ENCODE measurements at places on chromosomes 4 and X.

DNA sequence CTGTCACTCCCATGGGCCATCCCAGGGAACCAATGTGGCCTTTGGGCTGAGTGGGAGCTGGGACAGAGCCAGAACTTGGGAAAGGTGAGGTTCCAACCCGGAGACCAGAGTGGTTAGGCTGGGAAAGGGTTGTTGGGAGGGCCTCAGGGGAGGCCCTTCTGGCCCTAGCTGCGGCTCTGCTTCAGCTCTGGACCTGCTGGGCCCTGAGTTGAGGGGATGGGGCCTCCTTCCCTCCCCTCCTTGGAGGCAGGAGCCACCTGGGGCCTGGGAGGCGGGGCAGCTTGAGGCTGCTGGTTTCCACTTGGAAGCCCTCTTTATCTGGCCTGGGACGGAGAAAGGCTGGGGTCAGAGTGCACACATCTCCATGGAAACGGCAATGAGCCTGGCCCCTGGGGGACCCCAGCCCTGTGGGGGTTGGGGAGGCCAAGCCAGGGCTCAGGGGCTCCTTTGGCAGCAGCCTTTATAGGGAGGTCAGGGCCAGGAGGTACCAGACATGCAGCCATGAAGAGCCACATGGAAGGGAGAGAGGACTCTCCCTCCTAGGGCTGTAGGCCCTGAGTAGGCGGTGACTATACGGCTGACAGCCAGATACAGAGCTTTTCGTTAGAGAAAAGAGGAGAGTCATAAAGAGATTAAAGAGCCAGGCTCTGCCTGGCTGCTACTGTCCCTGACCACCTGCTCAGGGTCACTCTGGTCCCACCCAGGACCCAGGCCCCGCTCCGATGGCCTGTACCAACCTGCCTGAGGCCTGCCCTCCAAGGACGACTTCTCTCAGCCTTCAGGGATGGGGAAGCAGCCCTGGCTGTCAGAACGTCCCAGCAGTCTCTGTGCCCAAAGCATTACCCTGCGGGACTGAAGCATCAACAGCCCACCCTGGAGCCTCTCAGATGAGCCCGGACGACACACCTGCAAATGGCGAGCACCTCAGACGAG lies 6.9 kb upstream of the NSD2 start:
- DNase-seq: no peak

GRCh38 chr4:183409934-183410333 lies 34.5 kb upstream of the CDKN2AIP start:
- no peak for DNase-seq

DNA sequence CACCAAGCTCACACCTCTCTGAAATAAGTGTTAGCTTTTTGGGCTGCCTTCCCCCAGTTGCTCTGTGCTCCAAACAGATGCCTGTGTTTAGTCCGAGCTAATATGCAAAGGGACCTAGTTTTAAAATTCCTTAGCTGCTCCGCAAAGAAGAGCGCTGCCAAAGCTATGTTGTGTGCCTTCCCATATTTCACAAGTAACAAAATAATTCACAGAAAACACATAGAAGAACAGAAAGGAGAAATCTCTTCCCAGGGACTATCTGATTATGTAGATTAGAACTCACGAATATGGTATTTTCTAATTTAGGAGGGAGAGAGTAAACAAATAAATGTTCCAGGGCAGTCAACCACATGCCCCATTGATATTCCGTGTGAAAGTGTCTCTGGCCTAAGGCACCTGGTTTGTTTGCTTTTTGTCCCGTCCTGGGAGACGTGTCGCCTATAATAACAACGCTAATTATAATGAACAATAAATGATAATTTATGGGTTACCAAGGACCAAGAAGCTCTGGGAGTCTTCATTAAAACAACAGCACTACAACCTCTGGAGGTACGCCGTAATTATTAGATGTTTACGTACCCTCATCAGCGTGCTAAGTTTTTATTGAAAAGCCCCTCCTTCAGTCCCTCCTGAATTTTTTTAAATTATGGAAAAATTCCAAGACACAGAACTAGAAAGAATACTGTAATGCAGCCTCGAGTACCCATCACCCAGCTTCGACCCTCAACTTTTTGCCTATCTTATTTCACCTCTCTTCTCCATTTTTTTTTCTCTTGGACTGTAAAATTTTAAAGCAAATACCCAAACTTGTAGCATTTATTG lies 1.2 kb upstream of the CCNG2 start:
- DNase-seq: no peak

- DNase-seq: no peak
Observed at GRCh38 chrX:150219374-150220185, 143.5 kb upstream of the MAMLD1 start.

DNA sequence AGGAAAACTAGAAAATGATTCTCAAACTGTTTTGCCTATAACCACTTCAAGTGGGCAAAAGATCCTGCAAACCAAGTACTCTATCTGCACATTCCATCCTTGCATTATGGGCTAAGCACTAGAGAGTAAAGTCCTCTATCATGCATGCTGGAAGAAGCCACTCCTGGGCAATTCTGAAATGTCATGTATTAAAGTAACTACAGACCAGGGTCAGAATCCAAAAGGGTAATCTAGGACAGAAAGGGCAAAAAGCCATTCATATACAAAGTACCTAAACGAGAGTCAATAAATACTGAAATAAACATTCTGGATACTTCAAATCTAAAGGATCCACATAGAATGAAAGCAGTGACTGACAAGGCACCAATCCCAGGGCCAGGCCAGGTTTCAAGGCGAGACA lies 1.0 kb downstream of the SNX12 start:
- DNase-seq: no peak

DNA sequence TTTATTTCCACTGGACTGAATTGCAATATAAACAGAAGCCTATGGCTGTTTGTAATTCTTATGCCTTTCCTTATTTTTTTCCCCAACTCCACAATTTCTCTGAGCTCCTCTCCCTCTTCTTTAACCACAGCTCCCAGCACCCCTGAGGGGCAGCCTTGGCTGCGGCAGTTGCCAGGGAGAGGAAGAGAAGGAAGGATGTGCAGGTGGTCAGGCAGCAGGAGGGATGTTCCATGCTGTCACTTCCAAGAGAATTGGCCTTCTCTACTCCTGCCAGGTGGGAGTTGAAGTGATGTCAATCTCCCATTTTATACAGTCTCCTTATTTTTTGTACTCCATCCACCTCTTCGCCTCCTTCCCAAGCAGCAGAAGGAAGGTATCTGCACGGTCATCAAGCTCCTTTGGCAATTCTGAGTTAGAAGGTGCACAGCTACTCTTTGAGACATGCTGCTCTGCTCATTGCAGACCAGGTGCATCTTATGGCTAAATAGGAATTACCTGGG lies 343.3 kb upstream of the RPS6KA3 start:
- DNase-seq: no peak

DNA sequence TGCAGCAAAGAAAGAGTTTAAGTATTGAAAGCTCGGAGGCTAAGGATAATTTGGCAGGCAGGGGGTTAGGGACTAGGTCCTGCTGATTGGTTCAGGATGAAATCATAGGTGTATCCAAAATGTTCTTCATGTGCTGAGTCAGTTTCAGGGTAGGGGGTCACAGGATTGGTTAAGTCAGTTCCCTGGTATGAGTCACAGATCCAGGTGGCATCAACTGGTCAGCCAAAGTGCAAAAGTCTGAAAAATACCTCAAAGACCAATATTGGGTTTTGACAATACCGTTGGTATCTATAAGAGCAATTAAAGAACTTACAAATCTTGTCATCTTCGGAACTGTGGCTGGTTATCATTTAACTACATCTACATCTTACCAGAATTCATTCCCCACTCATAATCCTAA lies 25.6 kb upstream of the PRDM8 start:
- DNase-seq: no peak

GRCh38 chr4:148444296-148445070 lies 2.3 kb upstream of the NR3C2 start:
- DNase-seq: peak; percentile 22

DNA sequence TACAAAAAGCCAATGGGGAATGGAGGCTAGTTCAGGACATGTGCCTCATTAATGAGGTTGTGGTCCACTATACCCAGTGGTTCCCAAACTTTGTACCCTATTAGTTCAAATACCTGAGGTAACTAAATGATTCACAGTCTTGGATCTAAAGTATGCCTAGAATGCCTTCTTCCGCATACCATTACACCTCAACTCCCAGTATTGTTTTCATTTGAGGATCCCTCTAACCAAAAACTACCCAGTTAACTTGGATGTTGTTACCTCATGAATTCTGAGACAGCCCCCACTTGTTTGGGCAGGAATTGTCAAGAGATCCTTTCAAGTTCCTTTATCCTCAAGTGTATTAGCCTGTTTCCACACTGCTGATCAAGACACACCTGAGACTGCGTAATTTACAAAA lies 439.2 kb downstream of the PCDH10 start:
- no peak for DNase-seq

DNA sequence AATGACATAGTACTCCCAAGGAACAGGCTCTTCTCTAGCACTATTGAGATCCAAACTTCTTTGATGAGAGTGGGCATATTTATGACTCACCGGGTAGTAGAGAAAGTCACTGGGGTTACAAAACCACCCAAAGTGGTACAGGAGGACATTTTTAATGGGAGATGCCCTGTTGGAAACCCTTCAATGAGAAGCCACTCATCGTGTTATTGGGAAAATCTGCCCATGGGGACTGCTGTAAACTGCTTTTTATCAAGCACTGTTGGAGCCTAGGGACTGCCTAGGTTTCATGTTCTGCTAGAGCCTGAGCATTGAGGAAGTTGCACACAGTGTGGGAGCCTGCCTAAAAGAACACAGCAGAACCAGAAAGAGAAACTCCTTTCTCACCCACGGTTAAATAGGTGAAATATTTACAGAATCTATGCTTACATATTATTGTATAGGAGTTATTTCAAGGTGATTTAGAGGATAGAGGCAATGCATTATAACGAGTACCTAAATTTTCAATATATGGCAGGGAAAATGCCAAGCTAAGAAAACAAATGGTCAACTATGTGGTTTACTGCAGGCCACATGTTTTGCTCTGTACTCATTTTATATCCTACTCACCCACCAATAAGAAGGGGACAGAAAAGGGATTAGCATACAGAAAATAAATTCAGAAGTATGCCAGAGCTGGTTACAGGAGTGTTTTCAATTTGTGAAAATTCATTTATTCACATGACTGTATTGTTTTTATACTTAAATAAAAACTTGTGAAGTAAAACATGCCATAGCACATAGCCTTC lies 559.1 kb downstream of the FSTL5 start:
- peak; percentile 24 for DNase-seq

GRCh38 chr4:185167234-185167633 lies 24.2 kb downstream of the SLC25A4 start:
- DNase-seq: peak; percentile 38

GRCh38 chr4:77143091-77143490 lies 13.9 kb upstream of the CCNG2 start:
- DNase-seq: no peak

GRCh38 chr4:123433573-123433972 lies 37.0 kb downstream of the SPRY1 start:
- no peak for DNase-seq

GRCh38 chr4:101596781-101597552 lies 193.6 kb upstream of the BANK1 start:
- DNase-seq: peak; percentile 29

GRCh38 chrX:153766871-153767673 lies 3.0 kb downstream of the PLXNB3 start:
- no peak for DNase-seq
